ENCODE measurements at places on chromosomes 1 and 21.

DNA sequence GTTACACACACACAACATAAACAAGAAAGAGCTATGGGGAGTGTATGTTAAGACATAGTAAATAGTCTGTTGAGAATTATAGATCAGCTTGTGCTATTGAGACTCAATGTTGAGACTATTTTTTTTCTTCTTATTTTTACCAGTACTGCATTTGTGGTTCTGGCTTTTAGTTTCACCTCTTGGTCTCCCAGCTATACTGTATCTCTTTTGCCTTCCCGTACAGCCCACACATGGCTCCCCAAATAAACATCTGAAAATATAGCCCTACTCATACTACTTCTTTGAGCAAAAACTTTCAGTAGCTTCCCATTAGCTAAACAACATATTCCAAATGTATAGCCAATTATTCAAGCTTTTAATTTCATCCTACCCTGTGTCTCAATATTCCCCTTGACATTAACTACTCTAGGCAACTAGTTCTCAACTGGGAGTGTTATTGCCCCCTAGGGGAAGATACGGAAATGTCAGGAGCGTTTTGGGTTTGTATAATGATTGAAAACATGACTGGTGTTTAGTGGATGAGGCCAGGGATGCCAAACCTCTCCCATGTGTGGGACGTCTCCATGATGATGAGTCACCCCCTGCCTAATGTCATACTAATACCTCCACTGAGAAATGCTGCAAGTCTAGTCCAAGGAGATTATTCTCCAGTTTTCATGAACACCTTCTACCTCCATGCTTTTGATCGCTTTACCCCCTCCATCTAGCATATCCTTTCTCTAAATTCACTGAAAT lies 6.8 kb downstream of the RPE65 start:
- DNase-seq, result no peak

- no peak for DNase-seq
Measured at GRCh38 chr1:23460519-23460918, 23.5 kb downstream of the ASAP3 start.

DNA sequence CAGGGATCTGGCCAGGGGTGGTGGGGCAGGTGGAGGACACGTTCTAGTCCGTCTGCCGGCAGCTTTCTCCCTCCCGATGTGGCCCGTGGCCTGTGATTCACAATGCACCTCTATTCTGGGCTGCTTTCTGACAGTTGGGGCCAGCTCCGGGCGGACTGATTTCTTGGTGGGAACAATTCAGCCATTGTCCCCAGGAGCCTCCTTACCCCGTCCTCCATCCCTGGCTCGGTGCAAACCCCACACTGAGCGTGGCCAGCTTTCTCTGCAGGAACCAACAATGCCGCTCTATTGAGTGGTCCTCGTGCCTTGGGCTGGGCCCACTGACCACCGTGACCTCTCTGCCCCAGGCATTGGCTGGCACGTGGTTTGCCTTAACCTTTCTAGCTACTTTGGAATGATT lies 29.7 kb downstream of the PADI2 start:
- DNase-seq, result no peak

- no peak for DNase-seq
Measured at GRCh38 chr1:201545851-201546492, 7.0 kb downstream of the NAV1 start.

- DNase-seq, result no peak
Measured at GRCh38 chr1:27388337-27389005, 4.0 kb upstream of the GPR3 start.
